ENCODE measurements at places on chromosomes 16 and 17.

DNA sequence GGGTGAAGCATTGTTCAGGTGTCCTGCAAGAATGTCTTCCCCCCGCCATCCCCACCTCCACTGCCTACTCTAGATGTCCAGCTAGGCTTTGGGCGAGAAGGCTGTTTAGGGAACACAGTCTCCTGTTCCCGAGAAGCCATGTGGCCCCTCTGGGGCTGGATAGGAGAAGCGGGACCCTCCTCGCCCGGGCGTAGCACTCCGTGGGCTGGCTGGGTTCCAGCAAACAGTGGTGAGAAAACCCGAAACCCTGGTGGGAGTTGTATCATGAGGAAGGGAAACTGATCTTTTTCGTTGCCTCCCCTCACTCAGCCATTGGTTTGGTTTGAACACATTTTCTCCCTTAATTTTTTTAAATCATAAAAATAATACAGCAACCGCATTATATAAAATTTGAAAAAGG, 56.6 kb downstream of the IRF8 start:
- no peak overlapping the region for H3K27ac ChIP-seq
- no peak overlapping the region for H3K4me3 ChIP-seq
- H3K27me3 ChIP-seq, result no peaks in the 10 kb centered on the region
- no peaks in the 10 kb centered on the region for H3K36me3 ChIP-seq

DNA sequence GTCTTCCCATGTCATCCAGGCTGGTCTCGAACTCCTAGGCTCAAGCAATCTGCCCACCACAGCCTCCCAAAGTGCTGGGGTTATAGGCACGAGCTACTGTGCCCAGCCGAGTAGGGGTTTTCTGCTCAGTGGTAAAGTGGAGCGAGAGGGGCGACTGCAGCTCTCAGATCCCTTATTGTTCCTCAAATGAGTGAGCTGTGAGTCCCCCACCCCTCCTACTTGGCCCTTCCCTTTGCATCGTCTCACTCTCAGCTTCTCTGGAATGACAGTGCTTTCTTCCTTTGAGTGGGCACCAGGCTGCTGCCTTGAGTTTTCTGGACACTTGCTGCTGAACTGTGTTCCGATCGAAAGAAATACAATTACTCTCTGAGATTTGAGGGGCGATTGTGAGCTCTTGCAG, 63.5 kb downstream of the MSI2 start:
- no peak for DNase-seq
- H3K36me3 ChIP-seq, result no peaks in the 10 kb centered on the region
- no peaks in the 10 kb centered on the region for H3K27me3 ChIP-seq
- H3K27ac ChIP-seq, result no peak overlapping the region

DNA sequence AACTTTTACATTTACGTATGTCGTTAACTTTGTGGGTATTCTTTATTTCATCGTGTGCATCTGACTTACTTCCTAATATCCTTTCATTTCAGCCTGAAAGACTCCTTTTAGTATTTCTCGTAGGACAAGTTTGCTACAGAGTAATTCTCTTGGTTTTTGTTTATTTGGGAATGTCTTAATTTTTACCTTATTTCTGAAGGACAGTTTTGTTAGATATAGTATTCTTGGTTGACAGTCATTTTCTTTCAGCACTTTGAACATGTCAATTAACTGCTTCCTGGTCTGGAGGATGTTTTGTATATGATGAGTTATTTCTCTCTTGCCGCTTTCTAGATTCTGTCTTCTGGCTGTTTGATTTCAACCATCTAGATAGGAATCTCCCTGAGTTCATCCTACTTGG, 109.2 kb upstream of the NACA2 start:
- DNase-seq, result no peak
- no peak overlapping the region for H3K27ac ChIP-seq

DNA sequence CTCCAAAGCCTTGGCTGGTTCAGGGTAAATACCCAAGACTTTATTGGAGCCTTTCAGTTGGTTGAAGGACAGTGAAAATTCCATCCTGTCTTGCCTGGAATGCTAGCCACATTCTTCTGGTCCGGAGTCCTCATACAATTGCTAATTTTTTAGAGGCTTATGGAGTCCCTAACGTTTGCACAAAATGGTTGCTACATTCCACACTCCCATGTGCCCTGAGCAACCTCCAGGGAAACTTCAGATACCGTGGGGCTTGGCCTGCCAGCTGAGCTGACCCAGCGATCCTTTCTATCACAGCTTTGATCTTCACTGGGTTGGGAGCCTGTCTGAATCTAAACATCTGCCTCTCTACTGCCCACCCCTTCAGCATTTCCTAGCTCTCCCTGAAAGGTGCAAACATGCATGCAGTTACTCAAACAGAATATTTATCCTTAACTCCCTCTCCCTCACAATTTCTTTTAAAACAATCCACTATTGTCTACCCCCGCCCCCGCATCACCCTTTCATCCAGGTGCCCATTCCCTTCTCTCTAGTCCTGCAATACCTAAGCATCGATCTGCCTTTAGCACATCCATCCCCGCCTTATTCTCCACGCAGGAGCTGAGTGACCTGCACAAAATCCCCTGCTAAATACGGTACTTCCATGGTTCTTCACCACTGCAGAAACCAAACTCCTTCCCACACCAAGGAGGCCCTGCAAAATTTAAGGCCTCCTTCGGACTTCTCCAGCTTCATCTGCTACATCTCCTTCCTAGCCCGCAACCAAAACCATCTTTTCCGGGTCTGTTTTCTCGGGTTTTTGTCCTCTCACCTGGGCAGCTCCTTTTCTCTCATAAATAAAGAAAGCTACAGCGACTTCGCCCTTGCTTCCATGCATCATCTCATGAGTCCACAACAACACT, 810 bp upstream of the GAN start:
- H3K27me3 ChIP-seq, result no peaks in the 10 kb centered on the region
- peaks cover 34% of the 10 kb centered on the region for H3K4me1 ChIP-seq
- H3K27ac ChIP-seq, result peak overlapping the region; percentile 91
- H3K4me3 ChIP-seq, result peak overlapping the region; percentile 80
- no peak for DNase-seq

- no peak overlapping the region for H3K27ac ChIP-seq
- H3K36me3 ChIP-seq, result no peaks in the 10 kb centered on the region
- no peaks in the 10 kb centered on the region for H3K4me1 ChIP-seq
Measured at GRCh38 chr16:67260426-67261063, 11.8 kb downstream of the SLC9A5 start.

All from lower lobe of right lung (tissue), 2 donors.